ENCODE measurements at places on chromosomes 2 and 18.

GRCh38 chr2:45818591-45818990 is 167.1 kb downstream of the PRKCE start:
- DNase-seq: no peak

- DNase-seq: no peak
Observed at GRCh38 chr2:118988706-118989105, 46.7 kb downstream of the MARCO start.

- DNase-seq: no peak
Observed at GRCh38 chr18:68034296-68034695, 517.8 kb upstream of the DSEL start.

DNA sequence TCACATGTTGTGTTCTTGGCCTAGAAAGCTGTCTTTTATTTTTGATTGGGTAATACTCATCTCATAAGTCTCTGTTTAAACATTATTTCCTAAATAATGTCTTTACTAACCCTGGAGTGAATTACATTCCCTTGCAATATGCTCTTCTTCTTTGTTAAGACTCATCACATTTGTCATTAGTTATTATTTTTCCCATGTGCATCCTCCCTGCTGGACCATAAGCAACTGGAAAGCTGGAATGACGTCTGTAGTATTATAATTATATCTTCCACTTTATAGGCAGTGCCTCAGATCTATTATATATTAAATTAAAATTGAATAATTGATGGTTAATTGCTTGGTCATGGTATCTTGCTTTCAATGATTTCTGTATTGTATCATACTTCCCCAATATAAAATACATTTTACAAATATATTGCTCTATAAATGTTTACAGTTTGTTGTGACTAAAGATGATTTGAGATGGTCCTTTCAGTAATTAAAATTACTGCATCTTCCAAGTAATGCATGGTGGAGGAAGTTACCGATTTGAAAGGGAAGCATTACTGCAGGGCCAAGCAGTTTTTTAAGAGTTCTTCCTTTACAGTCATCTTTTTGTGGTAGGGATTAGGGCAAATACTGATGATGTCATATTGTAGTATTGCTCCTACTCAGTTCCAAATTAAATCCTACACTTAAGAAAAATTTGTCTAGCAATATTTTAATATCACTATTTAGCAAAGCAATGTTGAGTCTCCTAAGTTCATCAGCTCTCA is 2.1 kb upstream of the RGPD4 start:
- DNase-seq: no peak

DNA sequence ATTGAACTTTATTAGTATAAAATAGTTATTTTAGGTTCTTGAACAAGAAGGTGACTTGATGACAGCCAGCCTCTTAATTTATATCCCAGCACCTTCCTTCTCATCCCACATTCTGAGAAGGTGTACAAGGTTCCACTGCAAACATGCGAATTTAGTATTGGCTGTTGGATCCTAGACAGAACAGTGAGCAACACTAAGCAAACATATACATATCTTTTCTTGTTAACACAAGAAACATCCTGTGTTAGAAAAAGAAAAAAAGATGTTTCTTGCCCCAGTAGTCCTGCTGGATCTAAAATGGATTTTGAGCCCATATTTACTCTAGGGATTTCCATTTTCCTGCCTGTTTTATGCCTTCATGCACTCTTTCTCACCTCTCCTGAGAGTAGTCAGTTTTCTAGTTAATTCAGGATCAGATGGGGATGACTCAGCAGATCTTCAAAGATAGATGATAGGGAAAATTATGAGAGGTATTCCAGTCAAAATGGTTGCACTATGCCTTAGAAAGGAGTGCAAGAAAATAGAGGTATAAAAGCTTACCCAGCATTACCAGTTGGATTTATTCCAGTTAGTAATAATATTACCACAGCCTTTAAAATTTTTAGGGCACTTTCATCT is 336.5 kb downstream of the MEIS1 start:
- DNase-seq: no peak

DNA sequence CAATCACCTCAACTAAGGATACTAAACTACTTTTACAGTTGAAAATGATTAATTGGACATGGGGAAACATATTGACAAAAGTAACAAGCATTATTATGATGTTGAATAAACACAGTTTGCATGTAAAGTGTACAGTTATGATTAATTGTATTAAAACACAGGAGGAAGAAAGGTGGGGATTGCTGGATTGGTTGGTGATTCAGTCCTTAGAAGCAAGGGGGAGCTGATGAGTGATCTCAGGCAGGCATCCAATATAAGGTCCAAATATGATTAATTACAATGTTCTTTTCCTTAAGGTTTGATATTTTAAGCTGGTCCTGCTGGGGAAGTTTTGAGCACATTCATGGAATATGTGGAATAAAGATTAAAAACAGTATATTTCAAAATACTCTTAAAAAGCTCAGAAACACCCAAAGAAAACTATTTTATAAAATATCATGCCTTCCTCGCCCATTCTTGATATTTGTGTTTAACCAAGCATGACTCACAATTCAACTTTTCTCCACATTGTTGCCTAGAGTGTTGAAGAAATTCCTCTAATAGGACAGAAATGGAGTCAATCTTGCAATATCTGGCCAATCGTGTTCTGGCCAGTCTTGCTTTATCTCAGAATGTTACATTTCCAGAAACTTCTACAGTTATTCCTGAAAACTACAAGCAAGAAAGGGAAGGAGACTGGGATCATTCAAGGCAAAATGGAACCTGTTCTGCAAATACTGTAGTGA is 268.2 kb downstream of the RPIA start:
- DNase-seq: no peak

DNA sequence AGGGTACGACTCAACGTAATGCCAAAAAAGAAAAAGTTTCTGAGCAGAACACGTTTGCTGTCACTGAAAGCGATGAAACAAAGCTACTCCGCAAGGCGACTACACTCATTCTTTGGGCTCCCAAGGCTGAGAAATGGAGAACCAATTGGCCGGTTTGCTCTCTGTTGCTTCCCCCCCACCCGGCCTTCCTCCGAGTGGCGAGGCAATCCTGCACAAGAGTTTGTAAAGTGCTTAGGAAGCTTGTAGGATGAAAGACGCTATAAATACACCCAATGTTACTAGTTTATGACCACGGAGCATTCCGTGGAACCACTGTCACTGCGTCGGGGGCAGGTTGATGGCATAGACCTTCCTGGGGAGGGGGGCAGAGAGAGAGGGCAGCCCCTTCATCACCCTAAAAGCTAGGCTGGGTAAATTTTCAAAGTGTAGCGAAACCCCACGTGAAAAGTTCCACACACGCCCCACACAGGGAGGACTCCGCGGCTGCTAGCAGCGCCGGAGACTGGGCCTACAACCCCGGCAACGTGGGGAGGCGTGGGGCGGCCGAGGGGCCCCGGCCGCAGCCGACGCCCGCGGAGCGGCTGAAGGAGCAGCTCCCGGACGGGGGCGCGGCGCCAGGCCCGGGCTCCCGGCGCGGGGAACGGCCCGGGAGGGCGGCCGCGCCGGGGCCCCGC is 915 bp downstream of the CUL3 start:
- DNase-seq: no peak

- DNase-seq: no peak
Observed at GRCh38 chr2:25558262-25558661, 115.1 kb downstream of the DTNB start.

DNA sequence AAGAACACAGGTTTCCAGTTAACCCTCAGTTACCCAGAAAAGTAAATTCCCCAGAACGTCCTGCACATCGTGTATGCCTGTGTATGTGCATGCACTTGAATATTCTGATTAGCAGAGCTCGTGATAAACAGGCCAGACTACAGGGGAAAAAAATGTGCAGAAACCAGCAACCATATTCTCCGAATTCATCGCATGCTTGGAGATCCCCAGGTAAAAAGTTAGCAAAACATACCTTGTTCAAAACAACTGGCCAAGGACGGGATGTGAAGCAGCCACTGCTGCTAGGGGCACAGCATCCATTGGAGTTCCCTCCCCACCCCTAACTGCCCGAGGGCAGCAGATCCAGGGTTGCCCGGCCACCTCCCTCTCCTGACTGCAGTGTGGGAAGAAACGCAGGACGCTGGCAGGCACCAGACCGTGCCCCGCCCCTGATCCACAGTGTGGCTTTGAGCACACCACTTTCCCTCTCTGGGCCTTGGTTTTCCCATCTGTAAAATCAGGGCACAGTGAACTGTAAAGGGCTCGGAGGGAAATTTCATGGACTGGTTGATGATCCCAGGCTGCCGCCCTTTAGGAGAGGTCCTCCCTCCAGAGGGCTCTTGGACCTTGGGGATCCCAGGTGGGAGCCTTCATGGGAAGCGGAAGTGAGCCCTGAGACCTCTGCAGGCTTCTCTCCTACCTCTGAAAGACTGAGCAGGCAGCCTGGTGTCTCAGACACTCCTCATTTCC is 11.9 kb upstream of the ARID5A start:
- no peak for DNase-seq

- no peak for DNase-seq
Observed at GRCh38 chr2:86512892-86513291, 50.4 kb downstream of the CHMP3 start.

DNA sequence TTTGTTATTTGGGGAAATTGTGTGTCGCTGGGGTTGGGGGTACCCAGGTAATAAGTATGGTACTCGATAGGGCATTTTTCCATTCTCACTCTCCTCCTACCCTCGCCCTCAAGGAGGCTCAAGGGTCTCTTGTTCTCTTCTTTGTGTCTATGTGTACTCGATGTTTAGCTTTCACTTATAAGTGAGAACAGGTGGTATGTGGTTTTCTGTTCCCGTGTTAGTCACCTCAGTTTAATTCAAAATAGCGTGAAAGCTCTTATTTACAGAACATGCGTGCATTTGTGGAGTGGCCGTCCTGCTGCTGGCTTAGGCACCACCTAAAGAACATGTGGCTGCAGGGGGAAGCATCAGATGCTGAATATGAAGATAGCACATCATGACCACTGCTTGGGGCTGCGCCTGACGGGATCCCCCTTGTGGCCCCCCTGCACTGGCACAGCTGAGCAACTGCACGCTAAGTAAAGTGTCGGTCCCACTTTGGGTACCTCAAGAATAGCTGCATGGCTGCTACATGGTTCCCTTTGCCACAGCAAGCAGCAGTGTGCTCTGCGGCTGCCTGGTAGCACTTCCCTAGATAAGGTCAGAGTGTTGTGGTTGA is 569.0 kb downstream of the DCDC2C start:
- no peak for DNase-seq

DNA sequence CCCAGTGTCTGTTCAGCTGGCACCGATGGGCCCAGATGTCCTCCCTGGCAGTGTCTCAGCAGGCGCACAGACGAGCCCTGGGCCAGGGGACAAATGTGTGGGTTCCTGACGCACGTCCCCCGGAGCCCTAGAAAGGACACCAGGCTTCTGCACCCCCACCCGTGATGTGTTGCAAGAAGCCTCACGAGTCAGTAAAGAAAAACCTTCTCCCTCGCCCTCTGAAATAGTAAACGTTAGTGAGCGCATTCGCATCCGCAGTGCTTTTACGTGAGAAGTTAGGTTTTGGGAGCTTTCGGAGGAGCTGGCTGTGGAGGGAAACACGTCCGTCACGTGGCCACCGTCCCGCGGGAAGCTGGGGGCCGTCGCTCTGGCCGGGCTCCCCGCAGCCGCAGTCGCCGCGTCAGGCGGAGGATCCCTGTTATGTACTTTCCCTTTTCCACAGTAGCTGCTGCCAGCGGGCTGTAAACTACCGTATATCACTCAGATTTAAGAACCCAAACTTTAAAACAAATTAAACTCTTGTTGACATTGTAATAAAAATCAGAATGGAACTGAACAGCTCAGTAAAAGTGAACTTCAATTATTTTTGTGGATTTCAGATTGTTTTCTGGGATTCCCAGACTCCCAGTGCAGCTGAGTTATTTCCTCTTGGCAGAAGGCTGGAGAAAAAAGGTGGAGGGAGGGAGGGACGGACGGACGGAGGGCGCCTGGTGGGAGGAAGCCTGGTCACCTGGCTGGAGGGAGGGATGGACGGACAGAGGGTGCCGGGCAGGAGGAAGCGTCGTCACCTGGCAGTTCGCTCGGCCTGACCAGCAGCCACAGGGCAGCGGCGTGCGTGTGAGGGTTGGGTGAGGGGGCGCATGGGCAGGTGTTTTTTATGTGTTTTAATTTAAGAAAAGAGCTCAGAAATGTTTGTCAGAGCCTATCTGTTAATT is 112.1 kb downstream of the NFATC1 start:
- no peak for DNase-seq

DNA sequence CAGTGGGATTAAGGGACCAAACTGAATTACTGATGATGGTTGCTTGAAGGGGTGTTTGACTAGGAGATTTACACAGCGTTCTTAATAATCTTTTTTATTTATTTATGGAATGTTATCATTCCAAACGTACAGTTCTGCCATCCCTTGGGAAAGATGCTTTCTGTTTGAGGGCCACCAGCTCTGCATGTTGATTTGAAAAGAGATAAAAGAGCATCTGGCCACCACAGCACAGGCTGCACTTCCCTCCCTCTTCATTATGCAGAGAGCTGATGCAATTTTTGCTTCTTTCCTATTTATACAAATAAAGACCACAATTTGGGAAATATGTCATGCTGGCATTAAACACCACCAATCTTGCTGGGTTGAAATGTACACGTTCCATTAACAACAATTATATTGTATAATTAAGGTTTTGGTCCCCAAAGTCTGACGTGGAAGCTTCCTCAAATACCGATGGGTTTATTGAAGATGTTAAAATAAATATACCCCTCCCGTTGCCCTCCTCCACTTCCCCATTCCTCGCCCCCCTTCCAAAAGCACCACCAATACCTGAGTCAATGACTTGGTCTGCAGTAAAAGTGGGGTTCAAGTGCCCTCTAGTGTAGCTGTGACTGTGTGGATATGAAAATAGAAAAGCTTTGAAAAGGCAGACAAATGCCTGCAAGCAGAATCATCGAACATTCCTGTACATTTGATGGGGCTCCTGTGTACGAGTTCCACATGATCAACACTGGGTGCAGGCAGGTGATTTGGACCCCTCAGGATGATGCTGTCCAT is 211.9 kb downstream of the HRH4 start:
- DNase-seq: no peak

- no peak for DNase-seq
Observed at GRCh38 chr2:201127570-201127969, 11.6 kb downstream of the CFLAR start.

GRCh38 chr2:178296394-178297090 is 102.2 kb downstream of the OSBPL6 start:
- DNase-seq: no peak

GRCh38 chr2:174632841-174633622 is 35.4 kb upstream of the WIPF1 start:
- no peak for DNase-seq

DNA sequence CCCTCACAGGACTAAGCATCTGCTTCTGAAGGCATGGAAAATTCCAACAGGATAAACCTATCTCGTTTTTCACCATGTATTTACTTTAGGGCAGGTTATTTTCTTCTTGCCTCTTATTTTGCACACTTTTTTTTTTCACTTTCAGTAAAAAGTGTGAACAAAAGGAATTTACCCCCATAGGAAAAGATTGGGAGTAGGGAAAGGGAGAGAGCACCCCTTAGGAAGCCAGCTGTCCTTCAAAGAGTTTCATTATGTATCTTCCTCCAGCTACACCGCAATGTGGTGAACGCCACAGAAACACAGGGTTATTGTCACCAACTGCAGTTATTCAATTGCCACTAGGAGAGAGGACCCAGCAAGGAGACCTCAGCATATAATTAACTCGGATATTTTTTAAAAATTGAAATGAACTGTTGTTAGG is 286.2 kb upstream of the VRK2 start:
- peak; percentile 51 for DNase-seq

GRCh38 chr2:31578316-31578715 is 2.4 kb downstream of the SRD5A2 start:
- DNase-seq: no peak

- no peak for DNase-seq
Observed at GRCh38 chr2:68857202-68857845, 13.9 kb downstream of the BMP10 start.
